ENCODE measurements at places on chromosomes 6 and 20. TPM values are rescaled to one million over a fixed set of nuclear protein-coding genes. Genes with fewer than 3 reads are reported as not detected.

Gene OLIG3
- total RNA-seq, result not detected

Gene SCRT2
- total RNA-seq, result not detected

Gene WFDC5
- total RNA-seq, result 0.51 TPM

Gene POU5F1
- 0.71 TPM for total RNA-seq

Gene CHRNA4
- total RNA-seq, result not detected
